GM23338 (cell line): ENCODE measurements at places on chromosomes 13 and 19. TPM values are rescaled to one million over a fixed set of nuclear protein-coding genes. Genes with fewer than 3 reads are reported as not detected.

DNA sequence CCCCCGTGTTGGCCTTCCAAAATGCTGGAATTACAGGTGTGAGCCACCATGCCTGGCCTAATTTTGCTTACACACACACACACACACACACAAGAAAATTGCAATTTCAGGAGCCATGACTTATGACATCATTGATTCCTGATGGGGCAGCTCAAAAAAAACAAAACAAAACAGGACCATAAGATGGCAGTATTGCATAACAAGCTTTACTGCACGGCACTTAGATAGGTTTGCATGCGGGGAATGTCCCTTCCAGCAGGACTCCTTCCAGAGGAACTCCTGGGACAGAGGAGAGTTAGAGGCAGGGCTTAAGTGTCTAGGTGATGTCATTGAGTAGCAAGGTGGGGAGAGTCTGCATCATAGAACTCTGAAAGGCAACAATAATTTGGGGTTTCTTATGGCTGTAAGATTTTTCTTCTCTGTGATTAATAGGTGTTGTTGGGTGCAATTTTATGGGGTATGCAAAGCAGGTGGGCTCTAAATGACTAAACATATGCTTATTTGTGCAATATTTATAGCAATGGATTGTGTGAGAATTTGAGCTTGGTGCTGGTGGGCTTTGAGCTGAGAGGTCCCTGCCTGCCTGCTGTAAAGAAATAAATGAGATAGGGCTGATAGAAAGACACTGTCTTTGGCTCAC, 9.0 kb upstream of the ACSBG2 start:
- DNase-seq, result peak; percentile 76
- no peak overlapping the region for H3K27ac ChIP-seq
- H3K27me3 ChIP-seq, result no peaks in the 10 kb centered on the region
- H3K4me3 ChIP-seq, result no peak overlapping the region
- H3K4me1 ChIP-seq, result no peaks in the 10 kb centered on the region
- H3K36me3 ChIP-seq, result no peaks in the 10 kb centered on the region

DNA sequence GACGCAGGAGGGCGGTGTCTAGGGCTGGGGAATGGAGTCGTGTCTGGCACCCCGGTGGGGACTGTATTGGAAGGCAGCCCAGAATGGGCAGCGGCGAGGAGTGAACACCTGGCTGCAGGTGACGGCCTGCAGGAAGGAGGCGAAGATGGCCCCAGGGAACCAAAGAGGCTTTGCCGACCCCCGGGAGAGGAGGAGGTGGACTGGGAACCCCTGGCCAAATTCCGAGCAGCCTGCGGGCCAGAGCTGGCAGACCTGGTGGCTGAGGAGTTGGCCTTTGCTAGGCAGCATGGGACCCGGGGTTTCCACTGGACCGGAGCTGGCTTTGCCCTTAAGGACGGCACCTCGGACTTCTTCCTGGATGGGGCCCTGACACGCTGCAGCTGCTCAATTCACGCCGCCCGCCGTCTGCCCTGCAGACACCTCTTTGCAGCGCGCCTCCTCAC, 25.9 kb downstream of the ZSWIM9 start:
- H3K4me3 ChIP-seq, result no peak overlapping the region
- H3K36me3 ChIP-seq, result no peaks in the 10 kb centered on the region
- DNase-seq, result peak; percentile 10
- no peaks in the 10 kb centered on the region for H3K27me3 ChIP-seq
- no peaks in the 10 kb centered on the region for H3K4me1 ChIP-seq

The MZF1 gene
- total RNA-seq, result 17.8 and 21.8 TPM in 2 replicates

The TTYH1 gene
- total RNA-seq, result 31.8 and 40.8 TPM in 2 replicates
